Left lung (tissue), 14 donors: ENCODE measurements at places on chromosomes 7 and 10. TPM values are rescaled to one million over a fixed set of nuclear protein-coding genes. Genes with fewer than 3 reads are reported as not detected.

ALOX5 gene
- 1.3 TPM for polyA plus RNA-seq

GSDME gene
- polyA plus RNA-seq: 11.9 TPM

PTPN12 gene
- 157 TPM for polyA plus RNA-seq

NME8 gene
- polyA plus RNA-seq: not detected

EBLN1 gene
- not detected for polyA plus RNA-seq

KCNIP2 gene
- polyA plus RNA-seq: 8.1 TPM

CTAGE8 gene
- polyA plus RNA-seq: 7.8 TPM

NPC1L1 gene
- polyA plus RNA-seq: 0.50 TPM

MARVELD1 gene
- 56.1 TPM for polyA plus RNA-seq

AOC1 gene
- polyA plus RNA-seq: 0.47 TPM

FRMPD2 gene
- 2.7 TPM for polyA plus RNA-seq

CYP2E1 gene
- polyA plus RNA-seq: 1.8 TPM

FFAR4 gene
- polyA plus RNA-seq: 0.21 TPM
